Neuronal stem cell (in vitro differentiated cells): ENCODE measurements at places on chromosomes 6 and 20.

DNA sequence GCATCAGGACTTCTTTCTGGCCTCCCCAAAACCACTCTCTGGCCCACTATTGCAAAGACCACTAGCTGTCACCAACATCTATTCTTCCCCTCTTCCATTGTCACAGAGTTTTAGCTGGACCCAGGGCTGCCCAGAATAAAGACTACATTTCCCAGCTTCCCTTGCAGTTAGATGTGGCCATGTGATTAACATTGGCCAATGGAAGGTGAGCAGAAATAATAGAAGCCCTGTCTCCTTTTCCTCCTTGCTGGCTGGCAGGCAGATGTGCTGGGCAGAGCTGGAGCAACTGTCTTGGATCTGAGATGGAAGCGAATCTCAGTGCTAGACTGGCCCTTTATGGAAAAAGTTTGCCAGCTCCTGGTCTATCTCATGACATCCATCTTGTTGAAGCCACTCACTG is 97.0 kb downstream of the KCNB1 start:
- H3K27ac ChIP-seq = no peak overlapping the region
- peaks cover 9% of the 10 kb centered on the region for H3K4me1 ChIP-seq
- no peaks in the 10 kb centered on the region for H3K36me3 ChIP-seq

- no peak for DNase-seq
- peak overlapping the region; percentile 84 for H3K4me3 ChIP-seq
- no peak overlapping the region for H3K27ac ChIP-seq
- no peaks in the 10 kb centered on the region for H3K36me3 ChIP-seq
These were observed 490 bp downstream of the MMUT start for GRCh38 chr6:49462599-49462926.

DNA sequence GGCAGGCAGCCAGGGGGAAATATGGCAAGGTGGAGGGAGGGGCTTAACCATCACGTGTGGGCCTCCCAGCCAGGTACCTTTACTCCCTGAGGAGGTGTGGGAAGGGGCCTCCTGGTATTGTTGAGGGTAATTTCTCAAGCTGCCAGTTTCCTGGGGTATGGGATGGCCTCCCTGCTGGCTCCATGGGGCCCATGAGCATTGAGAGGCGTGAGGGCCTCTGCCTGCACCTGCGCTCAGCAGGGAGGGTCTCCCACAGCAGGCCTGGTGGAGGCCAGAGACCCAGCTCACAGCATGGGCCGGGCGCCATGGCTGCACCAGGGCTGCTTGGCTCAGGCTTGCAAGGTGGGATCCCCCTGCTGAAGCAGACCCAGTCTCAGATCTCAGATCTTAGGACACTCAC is 113.0 kb downstream of the GRM4 start:
- no peaks in the 10 kb centered on the region for H3K27me3 ChIP-seq
- H3K36me3 ChIP-seq = no peaks in the 10 kb centered on the region
- H3K4me1 ChIP-seq = no peaks in the 10 kb centered on the region
- H3K27ac ChIP-seq = no peak overlapping the region
- no peak overlapping the region for H3K4me3 ChIP-seq

DNA sequence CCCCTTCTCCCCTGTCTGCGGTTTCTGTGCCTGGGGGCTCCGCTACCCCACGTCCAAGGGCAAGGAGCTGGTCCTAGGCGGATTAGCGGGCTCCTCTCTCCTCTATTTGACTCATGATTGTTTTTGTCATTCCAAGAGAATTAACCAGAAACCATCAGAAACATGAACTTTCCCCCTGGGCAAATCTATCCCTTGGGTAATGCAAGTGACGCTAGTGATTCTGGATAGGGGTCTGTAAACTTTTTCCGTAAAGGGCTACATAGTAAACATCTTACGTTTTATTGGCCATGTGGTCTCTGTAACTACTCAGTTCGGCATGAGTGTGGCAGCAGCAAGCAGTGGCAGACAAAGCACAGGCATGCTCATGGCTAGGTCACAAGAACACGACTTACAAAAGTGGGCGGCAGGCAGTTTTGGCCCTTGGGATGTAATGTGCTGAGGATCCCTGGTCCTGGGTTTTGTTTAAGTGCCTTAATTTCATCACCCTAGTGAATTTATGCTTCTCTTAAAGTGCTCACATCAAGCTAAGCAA is 654 bp downstream of the CST11 start:
- DNase-seq = no peak
- no peaks in the 10 kb centered on the region for H3K36me3 ChIP-seq
- H3K4me3 ChIP-seq = no peak overlapping the region

- no peaks in the 10 kb centered on the region for H3K27me3 ChIP-seq
- H3K36me3 ChIP-seq = no peaks in the 10 kb centered on the region
- DNase-seq = no peak
- no peak overlapping the region for H3K27ac ChIP-seq
- H3K4me1 ChIP-seq = no peaks in the 10 kb centered on the region
These were observed 55.4 kb downstream of the CHMP4B start for GRCh38 chr20:33866398-33867100.

- H3K36me3 ChIP-seq = no peaks in the 10 kb centered on the region
- no peak for DNase-seq
- H3K27ac ChIP-seq = no peak overlapping the region
These were observed 22.8 kb downstream of the SCML4 start for GRCh38 chr6:107801173-107801886.

- no peaks in the 10 kb centered on the region for H3K36me3 ChIP-seq
- H3K4me3 ChIP-seq = no peak overlapping the region
- no peak overlapping the region for H3K27ac ChIP-seq
- no peaks in the 10 kb centered on the region for H3K4me1 ChIP-seq
These were observed 194.4 kb downstream of the TMEM200A start for GRCh38 chr6:130560231-130560630.

DNA sequence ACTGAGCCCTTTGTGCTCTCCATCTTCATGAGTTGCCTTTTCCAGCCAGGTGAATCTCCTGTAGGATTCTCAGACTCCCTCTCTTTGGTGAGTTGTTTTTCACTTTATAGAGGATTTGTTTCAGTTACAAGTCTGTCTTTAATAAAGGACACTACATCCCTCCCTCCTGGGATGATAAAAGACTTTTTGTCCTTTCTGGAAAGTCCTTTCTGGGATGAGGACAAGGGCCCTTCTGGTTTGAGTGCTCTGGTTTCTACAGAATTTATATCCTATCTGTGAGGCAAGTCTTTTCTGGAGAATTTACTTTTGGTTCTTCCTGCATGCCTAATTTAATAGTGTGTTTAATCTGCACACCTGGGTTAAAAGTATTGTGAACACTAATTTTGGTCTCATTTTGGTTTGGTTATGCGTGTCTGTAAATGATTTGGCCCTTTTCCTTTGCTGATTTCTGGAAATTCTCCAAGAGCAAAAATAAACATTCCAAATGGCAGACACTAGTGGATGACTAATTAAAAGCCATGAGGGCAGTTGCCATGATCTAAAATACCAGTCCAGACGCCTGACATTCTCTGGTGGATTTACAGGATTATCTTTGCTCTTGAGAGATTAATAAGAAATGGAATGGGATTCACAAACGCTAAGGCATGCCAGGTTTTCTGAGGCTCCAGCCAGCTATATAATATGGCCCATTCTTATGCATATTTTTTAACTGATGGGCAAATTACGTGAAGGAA is 44.8 kb downstream of the TCP11 start:
- no peak for DNase-seq
- H3K36me3 ChIP-seq = no peaks in the 10 kb centered on the region
- no peaks in the 10 kb centered on the region for H3K27me3 ChIP-seq

DNA sequence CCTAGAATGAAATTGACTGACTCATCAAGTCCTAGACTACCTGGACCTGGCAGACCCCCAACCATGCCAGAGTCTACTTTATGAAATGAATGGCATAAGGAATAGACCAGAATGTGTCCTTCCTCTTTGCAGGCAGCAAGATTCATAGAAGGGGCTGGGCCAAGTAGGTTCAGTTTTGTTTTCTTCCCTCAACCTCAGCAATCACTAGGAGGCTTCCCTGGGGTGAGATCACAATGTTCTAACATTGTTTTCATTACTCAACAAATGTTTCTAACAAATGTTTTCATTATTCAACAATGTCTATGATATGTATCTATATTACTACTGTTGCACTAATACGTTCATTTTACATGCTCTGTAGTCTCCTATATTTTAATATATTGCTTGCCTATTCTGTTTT is 8.4 kb upstream of the FAM162B start:
- DNase-seq = no peak
- no peaks in the 10 kb centered on the region for H3K4me1 ChIP-seq
- H3K27ac ChIP-seq = no peak overlapping the region
- H3K4me3 ChIP-seq = no peak overlapping the region

- H3K27me3 ChIP-seq = no peaks in the 10 kb centered on the region
- H3K4me1 ChIP-seq = no peaks in the 10 kb centered on the region
- no peaks in the 10 kb centered on the region for H3K36me3 ChIP-seq
- H3K4me3 ChIP-seq = no peak overlapping the region
These were observed 190.6 kb downstream of the SMOC2 start for GRCh38 chr6:168631564-168631963.

- H3K4me1 ChIP-seq = peaks cover 6% of the 10 kb centered on the region
- no peaks in the 10 kb centered on the region for H3K27me3 ChIP-seq
- no peak overlapping the region for H3K4me3 ChIP-seq
- DNase-seq = peak; percentile 47
These were observed 80.1 kb upstream of the MARCKS start for GRCh38 chr6:113776998-113777397.

- DNase-seq = no peak
- no peaks in the 10 kb centered on the region for H3K36me3 ChIP-seq
- no peaks in the 10 kb centered on the region for H3K27me3 ChIP-seq
- H3K4me1 ChIP-seq = no peaks in the 10 kb centered on the region
These were observed 46.7 kb downstream of the GJA1 start for GRCh38 chr6:121482004-121482693.

- peaks cover 2% of the 10 kb centered on the region for H3K4me1 ChIP-seq
- H3K27me3 ChIP-seq = no peaks in the 10 kb centered on the region
- DNase-seq = no peak
- H3K27ac ChIP-seq = peak overlapping the region; percentile 32
These were observed 1.7 kb upstream of the FBXO5 start for GRCh38 chr6:152984513-152984872.

DNA sequence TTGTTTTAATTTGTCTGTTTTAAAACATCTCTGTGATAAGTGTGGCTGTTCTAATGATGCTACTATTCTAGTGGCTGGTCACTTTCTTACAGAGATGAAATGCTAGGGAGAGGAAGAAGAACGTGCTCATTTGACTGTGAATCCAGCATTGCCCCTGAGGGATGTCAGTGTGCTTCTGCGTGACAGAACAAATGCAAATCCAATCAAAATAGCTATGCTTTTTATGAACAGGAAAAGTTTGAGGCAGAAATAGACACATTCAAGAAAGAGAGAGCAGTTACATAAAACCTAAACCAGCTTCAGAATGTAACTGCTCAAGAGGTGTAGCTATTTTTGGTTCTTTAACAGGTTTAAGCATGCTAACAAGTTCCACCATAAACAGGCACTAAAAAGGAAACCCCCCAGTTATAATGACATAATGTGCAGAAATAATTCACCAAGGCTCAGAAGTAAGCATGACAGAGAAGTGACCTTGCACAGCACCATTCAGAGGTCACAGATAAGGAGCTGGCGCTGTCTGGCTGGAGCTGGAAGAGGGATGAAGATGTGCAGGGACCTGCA is 385.3 kb downstream of the EPM2A start:
- no peak overlapping the region for H3K27ac ChIP-seq
- no peak overlapping the region for H3K4me3 ChIP-seq
- no peaks in the 10 kb centered on the region for H3K4me1 ChIP-seq

DNA sequence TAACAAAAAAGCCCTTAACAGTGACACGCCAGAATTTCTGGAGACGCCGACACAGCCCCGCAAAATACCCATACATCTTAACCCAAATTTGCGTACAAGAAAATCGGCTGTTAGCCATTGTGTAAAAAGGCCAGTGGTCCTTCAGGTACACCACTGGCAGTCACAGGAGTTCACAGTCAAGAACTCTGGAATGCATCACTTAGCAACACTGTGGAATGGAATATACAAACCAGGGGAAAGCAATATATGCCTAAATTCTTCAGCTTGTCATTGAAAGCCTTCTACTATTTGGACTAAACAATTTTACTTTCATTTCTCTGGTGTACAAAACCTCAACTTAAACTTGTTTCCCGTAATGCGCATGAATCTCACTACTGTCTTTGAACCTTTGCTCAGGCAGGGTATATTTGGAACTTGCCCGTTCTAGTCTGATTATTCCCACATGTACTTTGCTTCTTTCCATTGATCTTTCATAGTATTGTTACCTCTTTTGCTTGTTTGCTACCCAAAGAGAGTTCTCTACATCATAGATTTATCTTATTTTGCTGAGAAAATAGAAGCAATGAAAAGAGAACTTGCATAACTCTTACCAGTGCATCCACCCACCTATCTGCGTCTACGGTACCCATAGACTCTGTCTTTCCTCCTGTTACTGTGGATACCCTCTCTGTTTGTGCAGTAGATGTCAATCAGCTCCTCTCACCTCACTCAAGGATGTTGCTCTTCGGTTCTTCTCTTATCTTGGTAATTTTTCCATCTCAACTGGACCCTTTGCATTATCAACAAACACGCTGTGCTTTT is at the start of gene ARMH2:
TSS of gene ARMH2 (minus strand) at position 178 of the 801 bp plus-strand sequence. CDS start at position 118, 60 bp downstream.
- no peak for DNase-seq
- H3K4me1 ChIP-seq = no peaks in the 10 kb centered on the region
- no peak within 1 kb of the TSS for H3K4me3 ChIP-seq
- H3K27me3 ChIP-seq = no peaks in the 10 kb centered on the region

- DNase-seq = no peak
- H3K4me3 ChIP-seq = no peak overlapping the region
- peaks cover 2% of the 10 kb centered on the region for H3K4me1 ChIP-seq
- no peaks in the 10 kb centered on the region for H3K27me3 ChIP-seq
- H3K27ac ChIP-seq = no peak overlapping the region
These were observed 34.1 kb downstream of the ERMARD start for GRCh38 chr6:169785566-169785965.

DNA sequence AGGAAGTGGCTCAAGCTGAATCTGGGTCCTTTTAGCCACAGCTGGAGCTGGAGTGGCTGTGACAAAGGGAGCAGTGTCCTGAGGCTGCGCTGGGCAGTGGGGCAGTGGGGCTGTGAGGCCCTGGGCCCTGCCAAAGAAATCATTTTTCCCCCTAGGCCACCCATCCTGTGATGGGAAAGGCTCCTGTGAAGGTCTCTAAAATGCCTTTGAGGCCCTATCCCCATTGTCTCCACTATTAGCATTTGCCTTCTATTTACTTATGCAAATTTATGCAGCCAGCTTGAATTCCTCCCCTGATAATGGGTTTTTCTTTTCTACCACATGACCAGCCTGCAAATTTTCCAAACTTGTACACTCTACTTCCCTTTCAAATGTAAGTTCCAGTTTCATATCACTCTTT is 539.2 kb downstream of the MEI4 start:
- no peak for DNase-seq
- no peak overlapping the region for H3K4me3 ChIP-seq
- H3K27me3 ChIP-seq = no peaks in the 10 kb centered on the region
- H3K4me1 ChIP-seq = no peaks in the 10 kb centered on the region

- H3K36me3 ChIP-seq = no peaks in the 10 kb centered on the region
- no peaks in the 10 kb centered on the region for H3K4me1 ChIP-seq
- DNase-seq = no peak
- H3K27me3 ChIP-seq = no peaks in the 10 kb centered on the region
- no peak overlapping the region for H3K27ac ChIP-seq
- H3K4me3 ChIP-seq = no peak overlapping the region
These were observed 218.7 kb downstream of the FUT9 start for GRCh38 chr6:96234444-96234843.

- peaks cover 3% of the 10 kb centered on the region for H3K4me1 ChIP-seq
- H3K4me3 ChIP-seq = no peak overlapping the region
- H3K27ac ChIP-seq = no peak overlapping the region
- no peak for DNase-seq
These were observed 295.1 kb downstream of the PHACTR1 start for GRCh38 chr6:13011612-13012146.

- H3K4me1 ChIP-seq = peaks cover 5% of the 10 kb centered on the region
- peak overlapping the region; percentile 12 for H3K27ac ChIP-seq
- peak; percentile 57 for DNase-seq
- H3K4me3 ChIP-seq = peak overlapping the region; percentile 95
- H3K27me3 ChIP-seq = peaks cover 4% of the 10 kb centered on the region
These were observed 540 bp upstream of the RBM24 start for GRCh38 chr6:17280552-17281090.
